Left colon (tissue), 2 donors: ENCODE measurements at places on chromosomes 5 and 9. TPM values are rescaled to one million over a fixed set of nuclear protein-coding genes. Genes with fewer than 3 reads are reported as not detected.

GRCh38 chr5:133199417-133200178, 147.8 kb downstream of the HSPA4 start:
- no peak for DNase-seq

- DNase-seq = peak; percentile 95
These were observed at the start of gene ELAVL2 for GRCh38 chr9:23826120-23826629. TSS of gene ELAVL2 (minus strand) at chr9:23826240. CDS start at chr9:23762234, 64,006 bp downstream.

SLC46A2 gene
- not detected for total RNA-seq

GRCh38 chr9:70852711-70853240, 268.6 kb downstream of the TRPM3 start:
- no peak for DNase-seq

- DNase-seq = no peak
These were observed 3.1 kb upstream of the STOM start for GRCh38 chr9:121373011-121373729.

DNA sequence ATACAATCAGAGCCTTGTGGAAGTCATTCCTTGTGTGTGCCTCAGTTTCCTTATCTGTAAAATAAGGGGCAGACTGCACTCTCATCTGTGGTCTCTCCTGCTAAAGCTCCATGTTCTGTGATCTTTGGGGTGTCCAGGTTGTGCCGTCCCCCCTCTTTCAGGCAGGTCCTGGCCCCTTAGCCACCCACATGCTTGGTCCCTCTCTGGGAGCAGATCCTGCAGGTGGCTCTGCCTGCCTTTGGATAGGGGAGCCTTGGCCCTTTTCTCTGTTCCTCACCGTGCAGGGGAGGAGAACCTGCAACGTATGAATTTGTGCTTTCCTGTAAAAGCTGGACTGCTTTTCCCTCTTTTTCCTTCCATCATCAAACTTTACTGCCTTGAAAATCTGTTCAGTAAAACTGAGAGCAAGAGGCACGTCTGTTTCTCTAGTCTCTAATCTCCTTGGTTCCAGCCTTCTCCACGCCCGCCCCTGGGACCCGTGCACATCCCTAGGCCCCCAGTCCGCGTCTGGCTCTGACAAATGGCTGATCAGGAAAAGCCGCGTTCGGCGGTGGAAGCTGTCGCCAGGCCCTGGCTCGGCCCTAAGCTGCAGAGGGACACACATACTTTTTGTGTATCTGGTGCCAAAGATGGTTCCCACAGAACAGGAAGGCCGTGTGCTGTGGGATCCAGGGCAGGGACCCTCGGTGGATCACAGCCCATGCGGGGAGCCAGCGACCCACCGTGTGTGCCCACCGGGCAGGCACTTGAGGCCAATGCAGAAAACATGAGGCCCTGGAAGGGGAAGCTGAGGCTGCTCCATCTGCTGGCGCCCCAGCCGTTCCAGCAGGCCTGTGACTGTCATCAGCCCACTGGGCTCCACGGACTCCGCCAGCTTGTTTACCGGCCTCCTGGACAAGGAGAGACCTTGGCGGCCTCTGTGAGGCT, 43.4 kb upstream of the COL5A1 start:
- no peak for DNase-seq

DNA sequence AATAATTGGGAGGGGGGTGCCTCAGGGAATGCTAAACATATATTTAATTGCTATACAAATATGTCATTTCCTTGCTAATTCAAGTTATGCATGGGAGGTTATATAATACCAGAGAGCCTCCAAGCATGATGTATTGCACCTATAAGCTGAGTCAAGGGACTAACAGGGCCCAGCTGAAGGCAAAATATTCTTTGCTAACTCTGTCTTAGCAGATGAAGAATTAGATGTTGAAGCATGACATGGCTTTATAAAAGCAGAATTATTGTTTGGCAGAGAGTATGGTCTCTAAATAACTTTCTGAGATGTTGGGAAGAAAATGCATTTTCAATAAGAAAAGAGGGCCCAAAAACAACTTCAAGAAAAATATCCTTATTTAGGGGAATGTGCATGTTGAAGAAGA, 60.4 kb downstream of the SGCD start:
- no peak for DNase-seq

- DNase-seq = no peak
These were observed 15.0 kb upstream of the ELL2 start for GRCh38 chr5:95976606-95977005.
